Activated CD4-positive, CD25-positive, alpha-beta regulatory T cell treated with anti-CD3 and anti-CD28 coated beads, Interleukin-2, amount 50 U/mL, for 16 hours (primary cell): ENCODE measurements at places on chromosomes 2 and 18.

DNA sequence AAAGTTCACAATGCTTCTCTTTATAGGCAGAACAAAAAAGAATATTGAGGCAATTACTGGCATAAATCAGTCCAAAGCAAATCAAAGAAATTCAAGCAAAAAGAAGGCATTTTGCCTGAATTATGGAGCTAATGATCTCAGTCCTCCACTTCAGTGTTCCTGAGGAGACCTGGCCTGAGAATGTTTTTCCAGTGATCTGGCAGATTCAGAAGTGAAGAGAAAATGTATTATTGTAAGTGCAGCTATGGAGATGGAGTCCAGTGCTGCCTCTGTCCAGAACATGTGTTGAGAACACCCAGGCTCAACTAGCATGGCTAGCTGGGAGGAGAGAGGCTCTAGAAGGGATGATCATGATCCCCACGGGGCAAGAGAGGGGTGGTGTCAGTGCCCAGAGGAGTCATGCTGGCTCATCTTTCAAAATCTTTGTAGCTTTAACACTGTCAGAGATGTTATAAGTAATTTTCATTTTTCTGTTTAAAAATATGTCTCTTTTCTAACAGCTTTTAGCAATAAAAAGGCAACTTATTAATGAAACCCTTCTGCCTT is 367.0 kb upstream of the RAB12 start:
- DNase-seq = no peak

- DNase-seq = no peak
These were observed 181.9 kb upstream of the CDH7 start for GRCh38 chr18:65568866-65569265.

GRCh38 chr2:67616749-67617148 is 219.6 kb downstream of the ETAA1 start:
- DNase-seq = no peak

DNA sequence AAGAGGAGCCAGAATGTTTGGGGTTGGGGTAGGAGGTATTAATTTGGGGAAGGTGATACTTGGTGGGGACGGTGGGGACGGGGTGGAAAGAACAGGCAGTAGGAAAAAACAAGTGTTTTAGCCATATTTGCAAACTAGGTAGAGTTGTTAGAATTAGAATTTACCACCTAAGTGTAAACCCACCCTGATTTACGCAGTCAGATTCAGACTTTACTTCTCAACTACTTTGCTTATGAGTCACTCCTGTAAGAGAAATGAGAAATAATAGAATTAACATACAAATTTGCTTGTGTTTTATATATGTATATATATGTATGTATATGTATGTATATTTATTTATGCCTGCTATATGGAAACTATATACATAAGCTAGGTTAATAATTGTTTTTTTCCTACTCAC is 1168.2 kb upstream of the ZEB2 start:
- no peak for DNase-seq

- no peak for DNase-seq
These were observed 309.2 kb upstream of the TCF4 start for GRCh38 chr18:55897091-55897689.

GRCh38 chr2:151193576-151193975 is 68.1 kb downstream of the RBM43 start:
- no peak for DNase-seq

GRCh38 chr2:120866483-120867140 is 130.9 kb downstream of the GLI2 start:
- DNase-seq = no peak

DNA sequence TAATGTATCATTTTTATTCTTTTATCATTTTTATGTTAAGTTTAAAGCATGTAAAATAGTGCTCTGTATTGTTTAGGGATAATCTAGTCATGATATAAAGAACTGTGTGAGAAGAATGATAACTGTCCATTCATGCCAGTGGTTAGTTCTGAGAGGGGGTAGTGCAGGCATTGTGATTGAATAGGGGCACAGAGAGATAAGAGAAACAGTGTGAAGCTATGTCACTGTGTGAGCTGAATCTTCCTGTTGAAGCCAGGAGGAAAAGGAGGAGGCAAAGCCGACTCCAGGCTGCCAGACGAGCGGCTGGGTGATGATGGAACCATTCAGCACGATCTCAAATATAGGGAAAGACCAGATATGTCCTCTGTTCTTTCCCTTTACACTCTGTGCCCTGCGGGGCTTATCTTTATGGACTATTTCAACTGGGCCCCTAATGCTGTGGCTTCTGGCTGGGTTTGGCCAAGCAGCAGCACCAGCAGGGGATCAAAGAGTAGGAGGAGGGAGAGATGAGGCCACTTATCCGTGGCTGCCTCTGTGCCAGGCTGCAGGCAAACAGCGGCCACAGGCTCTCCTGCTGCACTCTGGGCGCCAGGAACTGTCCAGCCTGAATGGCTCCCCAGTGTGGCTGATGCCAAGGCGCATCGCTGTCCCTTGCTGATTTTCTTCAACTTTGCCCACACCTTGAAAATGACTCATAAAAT is 128.0 kb downstream of the SPP2 start:
- DNase-seq = no peak

DNA sequence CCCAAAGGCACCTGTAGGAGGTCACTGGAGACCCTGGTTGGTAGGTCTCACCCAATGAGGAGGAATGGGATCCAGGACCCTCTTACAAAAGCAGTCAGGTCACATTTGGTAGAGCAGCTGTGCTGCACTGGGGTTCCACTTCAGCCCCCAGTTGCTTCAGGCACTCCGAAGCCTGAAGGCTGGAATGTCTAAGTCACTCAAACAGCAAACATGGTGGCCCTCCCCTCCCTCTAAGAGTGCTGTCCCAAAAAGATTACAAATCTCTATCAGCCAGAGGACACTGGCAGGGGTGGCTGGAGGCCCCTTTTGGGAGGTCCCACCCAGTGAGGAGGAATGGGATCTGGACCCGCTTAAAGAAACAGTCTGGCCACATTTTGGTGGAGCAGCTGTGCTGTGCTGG is 17.7 kb downstream of the MSTN start:
- DNase-seq = no peak

- no peak for DNase-seq
These were observed 31.0 kb downstream of the M1AP start for GRCh38 chr2:74617122-74617521.

DNA sequence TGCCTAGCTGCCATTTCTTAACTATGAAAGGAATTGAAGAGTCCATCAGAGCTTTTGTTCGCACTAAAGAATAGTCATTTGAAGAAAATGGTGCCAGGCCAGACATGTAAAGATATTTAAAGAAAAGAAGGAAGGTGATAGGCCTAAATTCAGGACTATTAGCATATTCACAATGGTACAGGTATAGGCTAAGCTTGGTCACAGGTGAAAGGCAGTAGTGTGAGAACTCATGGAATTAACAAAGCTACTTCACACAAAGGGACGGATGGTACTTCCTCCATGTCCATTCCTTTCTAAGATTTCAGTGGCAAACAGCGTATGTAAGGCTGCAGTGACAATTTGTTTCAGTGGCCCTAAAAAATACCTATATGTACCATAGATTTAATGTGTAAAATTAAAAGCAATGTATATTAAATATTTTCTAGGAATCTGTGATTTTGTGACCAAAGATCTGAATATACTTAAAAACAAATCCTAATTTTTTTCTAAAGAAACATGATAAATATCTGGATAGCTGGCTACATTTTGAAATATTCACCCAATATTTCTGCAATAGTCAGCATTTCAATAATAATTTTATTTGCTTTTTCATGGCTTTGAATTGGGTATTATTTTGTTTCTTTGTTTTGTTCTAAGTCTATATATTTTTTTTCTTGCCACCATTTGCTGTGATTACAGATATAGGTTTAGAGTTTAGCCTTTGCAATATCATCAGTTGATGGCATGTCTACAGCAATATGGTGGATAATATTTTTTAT is 116.1 kb downstream of the CAMKMT start:
- DNase-seq = no peak
